ENCODE measurements at places on chromosomes 6 and 20.

GRCh38 chr6:119207971-119208725 lies 129.7 kb upstream of the FAM184A start:
- no peak for DNase-seq

GRCh38 chr20:49701241-49701790 lies 12.4 kb downstream of the B4GALT5 start:
- DNase-seq, result no peak

DNA sequence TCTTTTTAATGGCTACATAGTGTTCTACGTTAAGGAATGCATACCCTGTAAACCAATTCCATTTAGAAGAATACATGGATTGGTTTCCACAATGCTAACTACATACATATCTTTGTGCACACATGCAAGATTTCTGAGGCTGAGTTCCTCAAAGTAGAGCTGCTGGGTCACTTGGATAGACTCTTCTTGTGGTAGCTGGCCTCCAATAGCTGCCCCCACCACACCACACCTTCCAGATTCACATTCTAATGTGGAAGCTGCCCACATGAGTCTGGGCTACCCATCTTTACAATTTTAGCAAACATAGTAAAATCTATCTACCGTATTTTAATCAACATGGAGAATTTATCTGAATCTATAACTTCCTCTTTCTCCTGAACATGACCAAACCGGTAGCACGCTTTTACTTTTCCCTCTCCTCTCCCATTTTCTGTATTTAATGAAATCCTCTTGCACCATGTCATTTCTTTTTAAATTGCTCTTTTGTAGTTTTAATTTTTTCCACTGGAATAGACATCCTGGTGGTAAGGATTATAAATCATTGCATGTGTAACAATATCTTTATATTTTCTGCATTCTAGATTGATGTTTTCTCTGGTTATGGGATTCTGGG lies 74.7 kb upstream of the CITED2 start:
- no peak for DNase-seq

GRCh38 chr20:26209171-26209941 lies 512.7 kb upstream of the ZNF337 start:
- no peak for DNase-seq

GRCh38 chr6:163418311-163419029 lies 4.0 kb downstream of the QKI start:
- DNase-seq, result no peak

GRCh38 chr20:23368316-23369071 lies 6.5 kb downstream of the GZF1 start:
- DNase-seq, result no peak

- DNase-seq, result peak; percentile 46
Measured at GRCh38 chr6:156832231-156832647, 55.1 kb downstream of the ARID1B start.

- no peak for DNase-seq
Measured at GRCh38 chr6:169944415-169944814, 193.0 kb downstream of the ERMARD start.

GRCh38 chr6:146598772-146599405 lies at the start of gene ADGB:
Gene ADGB (plus strand): TSS chr6:146598972. CDS start chr6:146599041, 69 bp downstream.
- DNase-seq, result no peak

- DNase-seq, result no peak
Measured at GRCh38 chr6:89999945-90000825, 105.9 kb downstream of the GJA10 start.

DNA sequence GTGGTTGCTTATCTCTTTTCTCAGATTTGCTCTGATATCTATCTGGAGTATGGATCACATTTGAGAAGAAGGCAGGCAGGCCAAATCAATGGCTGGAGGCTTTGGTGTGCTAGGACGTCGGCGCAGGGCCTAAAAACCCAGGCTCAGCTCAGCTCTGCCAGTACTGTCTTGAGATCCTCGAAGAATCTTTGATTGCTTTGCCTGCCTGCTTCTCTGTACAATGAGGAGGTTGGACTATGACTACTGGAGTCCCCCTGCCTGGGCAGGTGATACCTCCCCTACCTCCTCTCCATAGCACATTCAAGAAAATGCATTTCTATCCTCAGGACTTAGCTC lies 25.1 kb downstream of the KCNK5 start:
- no peak for DNase-seq

- no peak for DNase-seq
Measured at GRCh38 chr6:51542475-51542874, 544.9 kb downstream of the PKHD1 start.

DNA sequence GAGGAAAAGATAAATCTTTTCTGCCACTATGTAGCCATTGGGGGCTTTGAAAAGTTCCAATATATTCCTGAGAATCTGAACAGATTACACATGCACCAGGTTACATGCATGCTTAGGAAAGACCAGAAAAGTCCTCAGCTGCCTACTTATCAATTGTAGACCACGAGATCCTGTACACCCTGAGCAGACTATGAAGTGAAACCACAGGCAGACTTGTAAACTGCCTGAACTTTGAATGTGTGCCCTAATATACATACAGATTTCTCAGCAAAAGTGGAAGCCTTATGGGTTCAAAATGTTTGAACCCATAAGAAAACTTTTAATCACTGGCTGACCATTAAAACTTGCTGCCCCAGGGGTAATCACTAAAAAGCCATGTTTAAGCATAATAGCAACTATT lies 273.5 kb upstream of the RUNX2 start:
- no peak for DNase-seq

DNA sequence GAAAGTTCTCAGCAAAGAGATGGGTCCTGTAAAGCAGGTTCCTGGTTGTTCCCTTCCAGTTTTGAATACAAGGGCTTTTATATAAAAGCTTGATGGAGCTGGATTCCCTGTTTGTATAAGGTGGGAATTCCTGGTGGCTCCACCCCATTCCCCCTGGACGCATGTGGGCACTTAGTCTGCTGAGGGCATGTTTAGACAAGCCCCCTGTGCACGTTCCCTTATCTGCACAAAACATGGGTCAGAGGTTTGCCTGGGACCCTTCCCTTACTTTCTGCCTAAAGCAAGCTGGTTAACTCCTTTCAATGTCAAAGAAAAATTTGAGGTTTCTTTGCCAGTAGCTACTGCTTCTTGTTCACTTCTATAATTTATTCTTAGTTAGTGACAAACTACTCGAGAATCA lies 181.1 kb downstream of the BCKDHB start:
- no peak for DNase-seq

DNA sequence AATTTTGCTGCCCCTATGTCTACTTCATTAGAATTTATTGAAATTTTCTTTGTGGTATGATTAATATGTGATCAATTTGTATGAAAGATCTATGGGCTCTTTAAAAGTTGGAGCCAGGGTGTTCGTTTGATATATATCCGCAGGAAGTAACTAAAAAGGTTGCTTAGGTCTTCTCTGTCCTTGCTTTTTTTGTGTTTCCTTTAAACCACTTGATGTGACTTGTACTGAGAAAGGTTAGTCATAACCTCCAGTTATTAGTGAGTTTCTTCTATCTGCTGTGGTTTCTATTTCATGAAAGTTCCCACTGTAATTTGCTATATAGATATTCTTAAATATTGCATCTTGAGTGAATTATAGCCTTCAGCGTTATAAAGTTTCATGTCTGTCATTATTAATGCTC lies 585.3 kb upstream of the ARID1B start:
- no peak for DNase-seq

DNA sequence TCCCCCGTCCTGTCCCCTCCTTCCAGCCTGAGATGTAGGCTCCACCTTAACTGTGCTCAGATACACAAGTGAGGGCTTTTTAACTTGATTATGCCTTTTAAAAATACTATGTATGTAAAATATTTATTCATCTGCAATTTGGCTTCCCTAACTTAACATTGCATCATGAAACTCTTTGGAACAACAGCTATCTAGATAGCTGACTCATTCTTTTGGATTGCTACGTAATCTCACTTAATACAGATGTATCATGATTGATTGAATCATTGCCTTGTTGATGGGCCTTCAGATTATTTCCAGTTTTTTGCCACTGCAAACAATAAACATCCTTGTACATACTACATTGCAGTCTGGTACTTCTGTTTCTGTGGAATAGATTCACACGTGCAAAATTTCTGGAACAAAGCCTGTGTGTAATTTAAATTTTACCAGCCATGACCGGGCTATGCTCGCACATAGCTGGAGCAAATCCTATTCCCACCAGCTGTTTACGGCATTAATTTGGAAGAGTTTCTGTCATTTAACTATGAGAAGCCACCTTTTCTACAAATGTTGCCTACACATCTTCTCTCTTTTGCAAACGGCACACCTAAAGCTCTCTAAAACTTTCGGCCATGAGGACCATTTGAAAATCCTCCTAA lies 6.5 kb downstream of the PRND start:
- DNase-seq, result no peak

DNA sequence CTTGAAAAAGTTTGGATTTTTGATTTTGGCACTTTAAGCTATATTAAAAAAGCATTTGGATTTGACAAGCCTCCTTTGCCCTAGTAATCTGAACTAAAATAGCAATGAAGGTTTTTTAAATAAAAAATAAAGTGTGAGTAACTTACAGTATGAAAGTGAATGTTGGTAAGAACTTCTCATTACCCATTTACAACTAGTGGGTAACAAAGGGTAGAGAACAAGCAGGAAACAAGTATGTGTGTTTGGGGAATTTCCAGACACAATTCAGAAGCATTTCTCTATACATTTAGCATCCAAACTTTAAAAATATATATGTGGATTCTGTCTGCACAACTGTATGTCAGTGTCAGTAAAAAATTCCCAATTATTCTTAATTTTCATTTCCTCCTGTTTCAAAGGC lies 2.9 kb downstream of the TMEM30A start:
- no peak for DNase-seq

DNA sequence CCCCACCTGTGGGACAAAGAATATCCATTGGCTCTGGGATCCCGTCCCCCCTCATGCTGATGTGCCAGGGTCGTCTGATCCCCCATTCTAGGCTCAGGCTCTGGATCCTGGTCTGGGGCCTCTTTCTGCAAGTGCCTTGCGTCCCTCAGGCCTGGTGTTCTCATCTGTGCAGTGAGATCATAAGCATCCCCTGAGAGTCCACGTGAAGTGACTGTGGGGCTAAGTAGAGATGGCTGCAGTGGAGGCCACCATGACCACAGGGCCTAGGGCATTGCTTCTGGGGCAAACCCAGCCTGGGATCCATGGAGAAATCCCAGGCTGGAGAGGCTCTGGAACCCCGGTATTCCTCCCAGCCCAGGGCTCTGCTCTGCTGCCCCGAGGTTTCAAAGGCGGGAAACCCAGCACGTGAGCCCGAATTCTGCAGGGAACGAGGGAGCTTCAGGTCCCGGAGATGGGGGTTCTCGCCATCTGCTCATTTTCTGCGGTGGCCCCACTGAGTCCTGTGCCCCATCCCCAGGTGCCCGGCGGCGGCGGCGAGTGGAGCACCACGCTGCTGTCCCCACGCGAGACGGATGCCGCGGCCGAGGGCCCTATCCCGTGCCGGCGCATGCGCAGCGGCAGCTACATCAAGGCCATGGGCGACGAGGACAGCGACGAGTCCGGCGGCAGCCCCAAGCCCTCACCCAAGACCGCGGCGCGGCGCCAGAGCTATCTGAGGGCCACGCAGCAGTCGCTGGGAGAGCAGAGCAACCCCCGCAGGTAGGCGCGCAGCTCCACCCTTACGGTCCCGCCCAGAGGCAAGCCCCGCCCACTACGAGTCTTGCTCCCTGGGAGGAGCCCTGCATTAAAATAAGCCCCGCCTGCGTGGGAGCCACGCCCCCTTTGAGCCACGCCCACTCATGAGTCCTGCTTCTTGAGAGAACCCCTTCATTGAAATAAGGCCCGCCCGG lies 105.5 kb upstream of the MYL9 start:
- DNase-seq, result peak; percentile 51

DNA sequence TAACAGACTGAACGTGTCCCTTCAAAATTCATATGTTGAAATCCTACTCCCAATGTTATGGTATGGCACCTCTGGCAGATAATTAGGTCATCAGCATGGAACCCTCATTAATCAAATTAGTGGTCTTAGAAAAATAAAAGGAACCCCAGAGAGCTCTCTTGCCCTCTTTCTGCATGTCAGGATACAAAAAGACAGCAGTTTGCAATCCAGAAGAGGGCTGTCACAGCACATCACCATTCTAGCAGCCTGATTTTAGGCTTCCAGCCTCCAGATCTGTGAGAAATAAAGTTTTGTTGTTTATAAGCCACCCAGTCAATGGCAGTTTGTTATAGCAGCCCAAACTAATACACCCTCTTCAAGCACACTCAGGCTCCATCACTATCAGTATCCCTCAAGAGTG lies 292.9 kb downstream of the TRDN start:
- DNase-seq, result no peak

DNA sequence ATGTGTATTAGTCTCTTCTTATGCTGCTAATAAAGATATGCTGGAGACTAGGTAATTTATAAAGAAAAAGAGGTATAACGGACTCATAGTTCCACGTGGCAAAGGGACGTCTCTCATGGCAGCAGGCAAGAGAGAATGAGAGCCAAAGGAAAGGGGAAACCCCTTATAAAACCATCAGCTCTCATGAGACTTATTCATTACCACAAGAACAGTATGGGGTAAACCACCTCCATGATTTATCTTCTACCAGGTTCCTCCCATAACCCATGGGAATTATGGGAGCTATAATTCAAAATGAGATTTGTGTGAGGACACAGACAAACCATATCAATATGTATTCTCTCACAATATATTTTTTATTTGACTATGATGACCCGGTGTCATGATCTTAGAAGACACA lies 109.1 kb downstream of the UTRN start:
- no peak for DNase-seq

DNA sequence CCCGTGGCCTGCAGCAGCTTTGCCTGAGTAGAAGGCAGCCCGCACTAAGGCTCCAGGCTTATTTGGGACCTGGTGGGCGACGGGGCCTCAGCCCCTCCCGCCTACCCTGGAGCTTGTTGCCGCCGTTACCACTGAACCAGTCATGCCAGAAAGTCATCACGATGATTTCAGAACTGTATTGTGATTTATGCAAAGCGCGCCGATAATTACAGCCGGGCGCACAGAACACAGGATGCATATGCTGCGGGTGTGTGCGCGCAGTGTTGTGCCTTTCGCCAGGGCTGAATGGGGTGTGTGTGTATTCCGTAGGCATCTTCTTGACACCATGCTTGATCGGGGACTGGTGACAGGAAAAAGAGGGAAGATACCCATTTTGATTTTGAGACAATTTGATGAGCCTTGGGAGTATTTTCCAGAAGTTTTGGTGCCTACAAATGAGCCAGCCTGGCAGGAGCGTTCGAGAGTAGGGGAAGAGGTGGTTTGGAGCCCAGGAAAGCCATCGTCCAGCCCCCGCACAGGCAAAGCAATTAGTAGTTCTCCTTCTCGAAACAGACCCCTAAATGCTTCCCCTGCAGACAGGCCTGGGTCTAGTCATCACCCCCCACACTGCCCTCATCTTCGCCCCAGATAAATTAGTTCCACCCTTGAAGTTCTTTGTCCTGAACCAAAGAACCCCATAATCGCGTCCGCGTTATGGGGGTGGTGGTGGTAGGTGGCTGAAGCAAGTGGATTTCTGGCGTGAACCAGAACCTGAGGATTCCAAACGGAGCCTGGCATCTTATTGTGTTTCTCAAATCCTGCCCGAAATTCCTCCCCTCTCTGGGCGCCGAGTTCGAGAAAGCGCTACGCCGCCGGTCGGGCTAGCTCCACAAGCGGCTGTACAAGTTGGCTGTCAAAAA lies 1.9 kb upstream of the NR2E1 start:
- no peak for DNase-seq
